HFF-Myc (cell line): ENCODE measurements at places on chromosomes 5 and 9.

DNA sequence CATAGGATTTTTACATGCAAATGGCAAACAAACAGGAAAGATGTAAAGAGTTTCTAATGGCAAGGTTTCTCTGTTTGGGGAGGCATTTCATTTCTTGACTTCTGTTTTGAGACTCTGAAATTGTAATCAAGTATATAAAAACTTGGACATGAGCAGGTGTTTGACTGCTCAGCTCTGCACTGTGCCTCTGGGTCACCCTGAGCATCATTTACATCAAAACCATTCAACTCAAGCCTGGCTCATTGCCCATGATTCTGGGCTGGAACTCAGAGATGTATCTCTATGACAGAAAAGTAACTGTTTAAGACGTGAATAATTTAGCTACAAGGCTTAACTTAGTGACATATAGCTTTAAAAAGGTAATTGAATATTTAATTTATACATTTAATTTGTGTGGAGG lies 1402.4 kb upstream of the NUDT12 start:
- no peak for DNase-seq

- DNase-seq: no peak
These were observed 174.4 kb upstream of the MSX2 start for GRCh38 chr5:174550026-174550425.

DNA sequence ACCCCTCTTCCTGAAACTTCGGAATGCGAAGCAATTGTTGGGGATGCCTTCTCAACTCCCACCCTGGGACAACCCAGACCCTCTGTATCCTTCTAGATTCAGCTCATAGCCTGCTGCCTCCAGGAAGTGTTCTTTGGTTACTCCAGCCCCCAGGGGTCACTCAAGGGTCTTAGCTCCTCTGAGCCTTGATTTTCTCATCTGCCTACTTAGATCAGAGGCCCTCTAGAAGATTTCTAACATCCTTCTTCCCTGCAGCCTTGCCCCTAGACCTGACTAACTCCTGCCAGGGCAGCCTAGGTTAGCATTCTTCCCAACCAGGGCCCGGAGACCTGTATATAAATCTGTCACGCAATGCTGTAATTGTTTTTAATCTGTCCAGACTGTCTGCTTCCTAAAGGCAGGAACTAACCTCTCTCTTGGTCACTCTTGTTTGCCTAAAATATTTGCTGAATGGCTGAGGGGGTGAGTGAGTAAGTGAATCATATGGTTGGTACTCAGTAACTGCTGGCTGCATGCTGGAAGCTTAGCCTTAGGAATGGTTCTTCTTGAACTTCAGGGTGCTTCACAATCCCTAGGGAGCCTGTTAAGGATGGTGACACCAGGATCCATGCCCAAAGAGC lies 8.2 kb downstream of the GALNT10 start:
- no peak for DNase-seq

- DNase-seq: peak; percentile 50
These were observed 581 bp upstream of the C9orf40 start for GRCh38 chr9:74953235-74953751.

DNA sequence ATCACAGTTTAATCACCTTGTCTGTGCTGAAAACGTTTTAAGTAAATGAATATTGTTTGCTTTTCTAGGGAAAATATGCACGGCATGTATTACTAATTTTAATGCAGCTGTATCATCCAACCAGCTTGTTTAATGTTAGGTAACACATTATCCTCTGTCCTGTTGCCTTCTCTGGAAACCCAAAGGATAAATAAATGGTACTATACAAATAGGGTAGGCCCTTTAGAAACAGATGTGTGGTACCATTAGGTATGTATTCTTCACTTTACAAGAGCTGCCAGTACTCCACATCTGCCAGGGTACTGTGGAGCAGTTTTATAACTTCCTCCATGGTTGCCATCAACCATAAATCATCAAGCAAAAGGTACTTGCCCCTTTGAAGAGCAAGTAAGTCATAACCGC lies 42.9 kb downstream of the FAF2 start:
- no peak for DNase-seq

- no peak for DNase-seq
These were observed 365.1 kb upstream of the RIOK2 start for GRCh38 chr5:97547999-97548738.
